ENCODE measurements at places on chromosomes 1 and 21. TPM values are rescaled to one million over a fixed set of nuclear protein-coding genes. Genes with fewer than 3 reads are reported as not detected.

DNA sequence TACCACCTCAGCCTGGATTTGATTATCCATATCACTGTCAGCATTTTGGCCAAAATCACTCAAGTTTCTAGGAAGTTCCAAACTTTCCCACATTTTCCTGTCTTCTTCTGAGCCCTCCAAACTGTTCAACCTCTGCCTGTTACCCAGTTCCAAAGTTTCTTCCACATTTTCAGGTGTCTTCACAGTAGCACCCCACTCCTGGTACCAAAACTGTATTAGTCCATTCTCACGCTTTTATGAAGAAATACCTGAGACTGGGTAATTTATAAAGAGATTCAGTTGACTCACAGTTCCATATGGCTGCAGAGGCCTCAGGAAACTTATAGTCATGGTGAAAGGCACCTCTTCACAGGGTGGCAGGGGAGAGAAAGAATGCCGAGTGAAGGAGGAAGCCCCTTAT is 39.4 kb downstream of the STXBP3 start:
- no peak for DNase-seq

GRCh38 chr1:67496329-67496728 is 66.1 kb upstream of the SERBP1 start:
- DNase-seq, result no peak

GRCh38 chr1:12464598-12465056 is 153.4 kb downstream of the DHRS3 start:
- DNase-seq, result no peak

GRCh38 chr1:61461406-61462384 is 263.2 kb downstream of the TM2D1 start:
- DNase-seq, result no peak

DNA sequence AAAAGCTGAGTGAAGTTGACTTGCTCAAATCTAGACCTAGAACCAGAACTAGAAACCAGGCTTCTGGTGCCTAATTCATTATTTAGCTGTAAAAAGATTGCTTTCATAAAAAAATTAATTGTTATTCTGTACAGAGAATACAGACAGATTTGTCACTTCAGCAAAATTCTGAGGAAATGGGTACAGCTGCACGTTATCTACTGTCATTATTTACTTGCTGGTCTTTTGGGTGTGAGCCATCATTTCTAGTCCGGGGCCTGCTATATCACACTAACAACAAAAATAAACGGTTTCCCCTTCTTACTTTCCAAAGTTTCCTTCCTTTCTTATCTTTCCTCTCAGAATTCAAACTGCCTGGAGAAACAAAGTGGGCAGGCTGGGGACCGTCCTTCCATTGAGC is 68.3 kb downstream of the PTGER3 start:
- DNase-seq, result no peak

- DNase-seq, result no peak
Observed at GRCh38 chr1:192153276-192153675, 5.0 kb upstream of the RGS18 start.

The RNF11 gene
- 42.9 TPM for total RNA-seq

The AQP10 gene
- total RNA-seq, result not detected

The FGR gene
- total RNA-seq, result 0.74 TPM

The OR2T11 gene
- not detected for total RNA-seq

Data from naive thymus-derived CD4-positive, alpha-beta T cell (primary cell).